Effector memory CD8-positive, alpha-beta T cell (primary cell): ENCODE measurements at places on chromosomes 6 and 20.
A peak's percentile ranks its signal among the peaks of the same experiment; 100 is the strongest.

DNA sequence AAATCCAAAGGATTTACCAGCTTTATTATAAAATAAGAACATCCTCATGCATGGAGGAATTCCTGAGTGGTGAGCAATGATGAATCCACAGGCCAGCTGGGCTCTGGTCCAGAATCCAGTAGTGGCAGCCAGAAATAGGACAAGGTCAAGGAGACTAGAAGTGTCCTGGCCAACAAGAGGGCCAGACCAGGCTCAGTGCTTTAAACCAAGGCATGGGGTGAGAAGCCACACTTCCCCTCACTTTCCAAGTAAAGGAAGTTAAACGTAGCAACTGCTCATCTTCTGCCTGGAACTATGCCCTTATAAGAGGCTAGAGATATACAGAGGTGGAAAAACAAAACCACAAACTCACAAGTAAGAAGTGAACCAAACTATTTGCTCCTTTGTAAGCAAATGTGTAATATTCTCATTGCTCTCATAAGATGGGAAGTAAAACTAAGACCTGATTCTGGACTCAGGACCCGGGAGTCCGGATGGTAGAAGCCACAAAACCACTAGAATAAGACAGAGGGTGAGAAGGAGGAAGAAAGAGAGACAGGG is 253.2 kb downstream of the UST start:
- H3K27me3 ChIP-seq = no peaks in the 10 kb centered on the region
- peaks cover 7% of the 10 kb centered on the region for H3K36me3 ChIP-seq
- peak overlapping the region; percentile 85 for H3K27ac ChIP-seq
- H3K4me1 ChIP-seq = peaks cover 24% of the 10 kb centered on the region

DNA sequence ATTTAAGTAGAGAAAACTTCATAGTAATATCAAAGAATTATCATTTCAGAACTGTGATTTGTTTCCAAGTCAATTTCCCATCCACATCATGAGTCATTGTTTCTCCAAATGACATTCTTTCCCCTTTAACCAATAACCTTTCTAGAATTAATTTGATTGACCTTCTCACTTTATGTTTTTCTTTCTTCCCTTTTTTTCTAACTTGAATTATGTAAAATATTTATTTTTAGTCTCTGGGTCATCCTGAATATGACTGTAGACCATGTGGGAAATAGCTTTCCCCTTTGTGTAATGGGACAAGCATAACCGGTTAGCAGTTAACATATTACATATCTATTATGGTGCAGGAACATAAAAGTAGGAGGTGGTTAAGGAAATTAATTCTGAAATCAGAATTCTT is 291.1 kb downstream of the GJA1 start:
- no peak for DNase-seq
- no peak overlapping the region for H3K27ac ChIP-seq
- H3K36me3 ChIP-seq = peaks cover 3% of the 10 kb centered on the region
- no peak overlapping the region for H3K4me3 ChIP-seq
- H3K27me3 ChIP-seq = no peaks in the 10 kb centered on the region

- DNase-seq = no peak
- peaks cover 41% of the 10 kb centered on the region for H3K4me1 ChIP-seq
- H3K36me3 ChIP-seq = peaks cover 7% of the 10 kb centered on the region
- peak overlapping the region; percentile 85 for H3K4me3 ChIP-seq
- peaks cover 86% of the 10 kb centered on the region for H3K27me3 ChIP-seq
These were observed 43.2 kb upstream of the OSTM1 start for GRCh38 chr6:108117427-108118358.

GRCh38 chr6:14889611-14890593 is 356.0 kb upstream of the JARID2 start:
- H3K36me3 ChIP-seq = no peaks in the 10 kb centered on the region
- no peak overlapping the region for H3K4me3 ChIP-seq

- H3K4me1 ChIP-seq = no peaks in the 10 kb centered on the region
- H3K27ac ChIP-seq = no peak overlapping the region
- H3K36me3 ChIP-seq = no peaks in the 10 kb centered on the region
- H3K4me3 ChIP-seq = no peak overlapping the region
- no peaks in the 10 kb centered on the region for H3K27me3 ChIP-seq
These were observed 12.4 kb downstream of the HTR1B start for GRCh38 chr6:77450924-77451323.

- peaks cover 25% of the 10 kb centered on the region for H3K4me1 ChIP-seq
- H3K4me3 ChIP-seq = no peak overlapping the region
- peak overlapping the region; percentile 4 for H3K27ac ChIP-seq
- no peaks in the 10 kb centered on the region for H3K27me3 ChIP-seq
These were observed 1.6 kb downstream of the TMEM14A start for GRCh38 chr6:52672412-52673025.
